NCI-H2029 treated with DMSO at 0.1 percent for 48 hours (cell line): ENCODE measurements at places on chromosomes 5 and 9.

- no peak for DNase-seq
Observed at GRCh38 chr5:154923441-154924430, 14.3 kb downstream of the GEMIN5 start.

DNA sequence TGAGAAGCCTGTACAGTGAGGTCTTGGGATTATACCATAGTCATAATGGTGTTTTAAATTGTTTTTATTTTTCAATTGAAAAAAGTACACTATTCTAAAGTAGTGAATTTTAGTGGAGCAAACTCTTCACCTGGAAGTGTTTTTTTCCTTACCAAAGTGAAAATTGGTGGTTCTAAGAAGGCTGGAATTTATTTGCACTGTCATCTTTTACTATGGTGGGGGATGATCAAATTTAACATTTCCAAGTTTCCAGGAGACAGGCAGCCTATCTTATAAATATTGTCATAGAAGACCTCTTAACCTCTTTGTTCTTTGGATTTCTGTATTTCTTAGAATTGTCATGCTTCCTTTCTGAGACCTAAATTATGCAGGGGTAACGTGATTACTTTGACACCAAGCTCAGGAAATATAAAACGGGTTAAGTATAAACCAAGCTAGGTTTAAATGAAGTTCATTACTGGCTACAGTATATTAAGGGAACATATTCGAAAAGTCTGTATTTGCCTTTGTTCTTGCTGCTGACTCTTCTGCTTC is 20.2 kb downstream of the NDFIP1 start:
- DNase-seq = no peak

DNA sequence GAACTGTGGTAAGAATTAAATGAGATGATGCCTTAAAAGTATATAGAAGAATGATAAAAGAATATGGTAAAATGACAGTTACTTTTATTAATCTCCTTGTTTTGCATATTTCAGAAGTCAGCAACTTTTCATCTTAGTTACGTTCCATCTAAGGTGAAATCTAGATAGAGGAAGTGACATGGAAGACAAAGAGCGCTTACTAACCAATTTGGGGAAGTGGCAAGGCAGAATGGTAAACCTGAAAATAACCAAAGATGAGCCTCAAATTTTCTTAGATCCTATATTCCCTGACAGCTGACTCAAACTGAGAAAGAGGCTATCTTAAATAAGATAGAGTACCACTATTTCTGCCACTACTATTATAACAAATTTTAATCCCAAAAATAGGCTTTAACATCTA is 52.5 kb downstream of the FGF10 start:
- no peak for DNase-seq

DNA sequence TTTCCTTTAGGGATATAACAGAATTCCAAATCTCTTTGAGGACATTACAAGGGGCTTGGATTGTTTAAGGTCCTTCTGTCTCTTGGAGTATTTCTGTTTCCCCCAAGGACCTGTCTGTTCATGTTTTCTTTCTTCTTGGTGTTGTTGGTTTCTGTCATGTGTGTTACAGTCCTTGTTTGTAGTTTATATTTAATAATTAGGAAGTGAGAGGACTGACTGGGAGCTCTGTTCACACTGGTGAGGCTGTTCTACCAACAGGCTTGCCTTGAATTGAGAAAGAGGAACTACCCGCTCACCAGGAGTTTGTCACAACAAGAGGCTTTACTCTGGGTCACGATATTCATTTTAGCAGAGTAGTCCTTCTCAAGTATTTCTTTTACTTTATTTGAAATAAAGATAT is 119.2 kb upstream of the SV2C start:
- DNase-seq = no peak

DNA sequence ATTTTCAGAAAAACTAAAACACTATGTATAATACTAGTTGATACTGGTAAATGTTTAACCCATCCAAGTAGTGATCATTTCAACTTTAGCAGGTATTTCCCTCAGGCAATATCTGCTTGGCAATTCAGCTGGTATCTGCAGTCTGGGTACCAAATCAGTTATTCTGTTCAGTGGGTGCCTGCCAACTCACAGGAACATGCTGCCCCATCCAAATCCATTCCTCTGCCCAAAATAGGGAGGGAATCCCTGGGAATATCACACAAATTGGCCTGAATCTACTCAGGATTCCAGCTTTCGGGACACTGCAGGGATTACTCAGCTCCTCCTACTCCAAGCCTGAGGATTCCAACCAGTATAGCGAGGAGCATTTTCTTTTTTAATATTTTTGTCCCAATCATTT is 61.7 kb upstream of the PDE4D start:
- DNase-seq = no peak

DNA sequence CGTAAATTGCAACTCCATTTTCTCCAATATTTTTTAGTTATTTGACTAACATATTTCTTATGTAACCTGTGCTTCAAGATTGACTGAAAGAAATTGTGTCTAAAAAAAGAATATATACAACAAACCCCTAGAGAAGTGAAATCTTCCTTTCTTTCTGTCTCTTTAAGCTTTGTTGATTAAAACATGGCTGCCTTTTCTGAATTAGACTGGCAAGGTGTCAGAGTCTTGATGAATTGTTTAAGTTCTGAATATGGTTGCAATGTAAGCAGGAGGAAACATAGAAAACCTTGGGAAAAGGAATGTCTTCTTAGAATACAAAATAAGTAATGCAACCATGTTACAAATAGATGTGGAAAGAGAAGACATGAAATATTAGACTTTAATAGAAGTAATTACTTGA is 209.8 kb upstream of the CTNND2 start:
- no peak for DNase-seq

GRCh38 chr9:72444435-72444834 is 77.0 kb upstream of the TMC1 start:
- DNase-seq = no peak

DNA sequence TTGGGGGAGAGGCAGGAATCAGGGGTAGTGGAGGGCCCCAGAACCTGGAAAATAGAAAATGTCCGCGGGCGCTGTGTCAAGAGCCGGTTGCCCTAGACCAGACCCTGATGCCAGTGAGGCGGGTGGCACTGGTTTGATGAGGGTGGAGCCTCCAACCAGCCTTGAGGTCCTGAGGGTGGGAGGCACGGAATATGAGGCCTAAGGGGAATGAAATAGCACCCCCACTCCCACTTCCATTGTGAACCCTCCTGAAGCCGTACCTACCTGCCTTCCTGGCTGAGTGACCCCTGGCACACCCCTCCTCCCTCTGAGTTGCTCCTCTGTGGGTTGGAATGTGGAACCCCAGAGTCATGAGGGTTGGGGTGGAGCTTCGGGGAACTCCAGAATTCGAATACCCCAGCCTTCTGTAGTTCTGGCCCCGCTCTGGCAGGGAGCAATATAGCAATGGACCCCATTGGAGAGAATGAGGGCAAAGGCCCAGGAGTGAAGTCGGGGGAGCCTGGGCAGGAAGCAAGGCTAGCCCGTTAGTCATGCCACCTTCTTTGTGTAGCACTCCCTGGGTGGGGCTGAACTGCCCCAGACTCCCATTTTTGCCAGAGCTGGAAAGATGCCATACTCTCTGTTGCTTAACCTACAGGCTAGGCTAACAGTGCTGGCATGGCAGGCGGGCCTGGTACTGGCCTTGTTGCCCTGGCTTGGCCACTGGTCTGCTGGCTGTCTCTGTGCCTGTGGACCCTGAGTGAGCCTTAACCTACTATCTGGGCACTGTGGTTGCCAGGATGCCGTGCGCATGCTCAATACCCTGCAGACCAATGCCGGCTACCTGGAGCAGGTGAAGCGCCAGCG is 1.0 kb downstream of the FPGS start:
- no peak for DNase-seq
